ENCODE measurements at places on chromosomes 7 and 10.

GRCh38 chr10:120205368-120206018 is 251.5 kb upstream of the PLPP4 start:
- no peak for DNase-seq

- DNase-seq: no peak
These were observed 83.7 kb downstream of the JMJD1C start for GRCh38 chr10:63382066-63382465.

DNA sequence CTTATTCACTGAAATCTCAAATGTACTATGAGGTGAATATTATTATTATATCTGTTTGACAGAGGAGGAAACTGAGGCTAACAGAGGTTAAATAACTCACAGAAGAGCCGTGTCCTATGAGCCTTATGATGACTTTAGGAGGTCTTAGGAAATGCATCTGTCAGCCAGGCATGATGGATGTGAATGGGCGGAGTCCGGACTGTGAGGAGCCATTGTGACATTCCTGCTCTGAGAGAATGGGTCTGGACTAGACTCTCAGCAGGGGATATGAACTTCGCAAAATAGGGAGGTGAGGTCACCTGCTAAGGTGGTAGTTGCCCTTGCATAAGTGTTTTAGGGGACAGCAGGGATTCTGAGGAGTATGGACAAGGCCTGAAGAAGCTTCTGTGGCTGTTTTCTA is 153.6 kb downstream of the TMEM178B start:
- DNase-seq: no peak

GRCh38 chr7:156459582-156459981 is 181.0 kb upstream of the RNF32 start:
- DNase-seq: no peak

- no peak for DNase-seq
These were observed 36.2 kb downstream of the TBATA start for GRCh38 chr10:70748801-70749573.

- DNase-seq: no peak
These were observed 2.4 kb downstream of the ZNRF2 start for GRCh38 chr7:30286749-30287148.

- no peak for DNase-seq
These were observed 69.0 kb upstream of the FAM180A start for GRCh38 chr7:135817583-135817982.

DNA sequence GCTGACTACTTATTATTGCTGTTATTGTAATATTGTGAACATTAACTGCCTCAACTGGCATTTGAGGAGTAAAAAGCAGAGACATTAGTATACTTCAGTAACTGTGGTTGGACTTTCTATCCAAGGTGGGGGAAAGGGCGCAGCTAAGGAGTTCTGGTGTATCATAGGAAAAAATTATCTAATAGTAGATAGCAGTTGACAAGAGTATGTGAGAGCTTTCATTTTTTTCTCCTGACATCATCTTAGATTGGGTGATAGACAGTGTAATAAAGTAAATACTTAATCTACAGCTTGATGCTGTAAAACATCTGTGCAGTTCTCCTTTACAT is 68.9 kb downstream of the PHTF2 start:
- DNase-seq: no peak

- no peak for DNase-seq
These were observed 232.7 kb downstream of the SORCS1 start for GRCh38 chr10:106931853-106932249.

- no peak for DNase-seq
These were observed 19.2 kb downstream of the CRPPA start for GRCh38 chr7:16402091-16402490.

DNA sequence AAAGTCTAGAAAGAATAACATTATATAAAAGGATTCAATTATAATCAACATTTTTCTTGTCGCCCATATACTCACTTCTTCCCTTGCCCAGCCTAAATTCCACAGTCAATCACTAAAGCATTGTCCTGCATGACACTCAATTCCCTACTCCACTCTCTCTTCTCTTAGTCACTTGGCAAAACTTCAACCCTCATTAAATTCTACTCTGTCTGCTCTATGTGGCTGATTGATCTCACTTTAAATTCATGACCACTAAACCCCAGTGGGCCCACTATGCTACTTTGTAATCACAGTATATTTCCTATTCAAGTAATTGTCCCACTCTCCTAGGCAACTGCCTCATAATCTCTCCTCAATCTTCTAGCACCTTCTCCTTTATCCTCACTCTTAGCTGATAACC is 54.1 kb downstream of the MTERF1 start:
- no peak for DNase-seq

GRCh38 chr7:109646124-109646523 is 1076.5 kb downstream of the DNAJB9 start:
- DNase-seq: no peak

Measured in stimulated activated CD8-positive, alpha-beta memory T cell treated with anti-CD3 and anti-CD28 coated beads, Interleukin-12 subunit alpha, Interleukin-12 subunit beta, amount 100 ng/mL, for 1 hour (primary cell).